ENCODE measurements at places on chromosomes 4 and X. TPM values are rescaled to one million over a fixed set of nuclear protein-coding genes. Genes with fewer than 3 reads are reported as not detected.
A peak's percentile ranks its signal among the peaks of the same experiment; 100 is the strongest.

The GYG2 gene
- 1.2 TPM for total RNA-seq

The RAI2 gene
- total RNA-seq = not detected

DNA sequence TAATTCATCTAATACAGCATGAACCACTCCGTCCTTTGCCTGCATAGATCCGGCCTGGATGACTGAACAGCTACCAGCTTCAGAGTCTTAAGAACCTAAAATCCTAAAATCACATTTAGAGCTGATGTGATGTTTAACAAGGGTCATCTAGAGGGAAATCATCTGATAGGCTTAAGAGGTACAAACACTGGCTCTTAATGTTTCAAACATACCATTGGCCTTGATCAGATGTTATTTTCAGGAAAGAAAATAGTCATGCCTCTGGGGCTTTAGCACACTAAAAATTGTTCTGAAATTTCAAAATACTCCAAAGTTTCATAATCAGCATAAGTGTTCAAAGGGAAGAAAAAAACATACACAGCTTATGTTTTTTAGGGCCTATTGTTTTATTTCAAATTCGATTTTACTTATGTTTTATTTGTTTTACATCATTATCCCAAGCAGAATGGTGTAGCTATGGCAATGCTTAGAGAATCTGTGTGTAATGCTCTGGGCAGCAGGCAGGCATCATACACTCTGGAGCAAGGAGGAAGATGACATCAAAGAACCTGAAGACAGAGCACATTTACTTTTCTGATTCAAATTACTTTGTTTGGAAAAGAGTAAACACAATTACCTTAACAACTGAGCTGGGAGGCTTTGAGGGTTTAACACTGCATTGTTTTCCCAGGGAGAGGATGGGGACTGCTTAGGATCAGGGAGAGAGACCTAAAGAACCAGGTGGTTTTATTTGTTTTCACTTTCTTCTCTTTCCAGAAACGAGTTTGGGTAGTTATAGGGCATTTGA lies 25.3 kb upstream of the LEF1 start:
- no peak for DNase-seq

GRCh38 chr4:153161226-153161963 lies 42.8 kb upstream of the TRIM2 start:
- peak; percentile 17 for DNase-seq

DNA sequence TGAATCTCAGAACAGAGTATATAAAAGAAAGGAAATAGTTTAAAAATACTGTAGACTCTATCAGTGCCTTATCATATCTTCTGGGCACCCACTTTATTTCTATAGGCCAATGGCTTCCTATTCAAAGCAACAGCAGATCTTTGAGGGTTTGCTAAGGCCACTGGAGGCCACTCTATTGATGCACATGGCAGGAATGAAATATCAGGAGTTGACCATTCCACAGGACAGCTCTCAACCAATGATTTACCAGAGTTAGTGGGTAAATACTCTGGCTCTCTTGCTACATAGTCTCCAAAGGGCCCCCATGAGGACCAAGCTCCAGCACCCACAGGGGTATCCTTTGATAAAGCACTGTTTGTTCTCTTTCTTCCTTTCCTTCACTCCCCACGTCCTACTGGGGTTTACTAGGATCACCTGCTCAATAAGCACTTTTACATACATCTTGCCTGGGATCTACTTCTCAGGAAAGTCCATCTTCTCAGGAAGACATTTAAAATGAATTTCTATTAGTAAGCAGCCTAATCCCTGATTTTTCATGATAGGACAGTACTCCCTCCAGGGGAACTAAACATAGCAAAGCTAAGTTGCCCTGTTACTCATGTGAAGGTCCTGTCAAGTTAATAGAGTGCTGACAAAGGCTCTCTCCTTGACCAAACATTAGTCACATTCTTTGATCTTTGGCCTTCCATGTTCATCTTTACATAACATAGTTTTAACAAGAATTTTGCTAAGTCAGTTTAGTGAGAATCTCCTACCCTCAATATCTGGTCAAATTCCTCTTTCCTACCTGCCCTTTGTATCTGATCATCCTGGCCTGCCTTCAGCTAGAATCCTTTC lies 459.7 kb downstream of the GRXCR1 start:
- DNase-seq = no peak
